ENCODE measurements at places on chromosomes 2 and 18.

GRCh38 chr2:146365041-146365440 is 1479.8 kb upstream of the ACVR2A start:
- no peak for DNase-seq

- no peak for DNase-seq
These were observed 77.4 kb downstream of the KCNF1 start for GRCh38 chr2:10989151-10989550.

DNA sequence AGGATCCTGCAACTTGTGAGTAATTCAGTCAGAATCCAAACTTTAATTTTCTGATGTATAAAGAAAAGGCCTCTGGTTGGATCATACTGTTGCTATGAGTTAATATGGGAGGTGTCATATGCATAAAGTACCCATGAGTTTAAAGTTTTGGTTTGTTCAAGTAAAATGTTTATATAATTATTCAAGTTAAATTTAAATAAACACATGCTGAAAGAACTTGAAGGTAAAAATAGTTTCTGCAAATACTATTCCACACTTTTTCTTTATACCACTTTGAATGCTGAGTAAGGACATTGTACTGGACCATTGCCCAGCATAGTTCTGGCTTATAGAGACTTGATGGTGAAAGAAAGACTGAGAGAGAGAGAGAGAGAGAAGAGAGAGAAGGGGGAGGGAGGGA is 30.7 kb downstream of the PKP4 start:
- no peak for DNase-seq

GRCh38 chr2:218470448-218470847 is 51.5 kb downstream of the VIL1 start:
- DNase-seq = no peak

GRCh38 chr2:97718051-97718882 is 4.9 kb downstream of the ZAP70 start:
- DNase-seq = no peak

GRCh38 chr18:76133873-76134272 is 361.2 kb downstream of the ZNF516 start:
- no peak for DNase-seq

GRCh38 chr2:72887740-72888437 is 681 bp downstream of the SPR start:
- DNase-seq = no peak

- DNase-seq = no peak
These were observed 13.1 kb downstream of the CFLAR start for GRCh38 chr2:201128933-201129505.

DNA sequence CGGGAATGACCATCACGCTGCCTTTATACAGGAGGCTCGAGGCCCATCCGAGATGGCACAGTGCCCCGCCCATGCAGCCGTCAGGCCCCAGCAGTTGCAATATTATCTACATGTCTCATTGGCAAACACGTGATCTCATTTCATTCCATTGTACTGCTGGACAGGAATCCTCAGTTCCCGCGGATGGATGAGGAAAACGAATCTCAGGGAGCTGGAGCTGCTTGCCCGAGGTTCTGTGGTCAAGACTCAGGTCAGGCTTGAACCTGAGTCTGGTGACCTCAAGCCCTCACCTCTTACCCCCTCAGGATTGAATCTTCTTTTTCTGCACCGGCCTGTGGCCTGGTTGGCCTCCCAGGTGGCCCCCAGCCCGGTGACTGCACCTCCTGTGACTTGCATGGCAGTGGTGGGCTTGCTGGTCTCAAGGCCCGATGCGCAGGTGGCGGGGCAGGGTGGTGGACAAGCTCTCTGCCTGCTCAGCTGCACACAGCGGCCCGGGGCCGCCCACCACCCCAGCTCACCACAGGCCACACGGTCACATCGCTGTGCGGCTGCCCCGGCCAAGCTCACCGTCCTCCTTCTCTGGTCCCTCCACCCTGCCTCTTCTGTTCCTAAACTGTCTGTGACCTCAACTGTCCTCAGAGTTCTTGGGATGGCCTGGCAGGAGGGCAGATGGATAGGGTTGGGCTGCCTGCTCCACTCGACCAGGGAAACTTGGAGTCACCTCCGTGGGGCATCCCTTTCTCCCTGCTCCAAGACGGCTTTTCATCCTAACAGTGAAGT is 52.0 kb upstream of the HS6ST1 start:
- no peak for DNase-seq

- DNase-seq = no peak
These were observed 61.8 kb downstream of the NXPH2 start for GRCh38 chr2:138718405-138718804.

- no peak for DNase-seq
These were observed 147.8 kb upstream of the FHL2 start for GRCh38 chr2:105546628-105546974.

- no peak for DNase-seq
These were observed 66.5 kb downstream of the EVA1A start for GRCh38 chr2:75494137-75494769.

DNA sequence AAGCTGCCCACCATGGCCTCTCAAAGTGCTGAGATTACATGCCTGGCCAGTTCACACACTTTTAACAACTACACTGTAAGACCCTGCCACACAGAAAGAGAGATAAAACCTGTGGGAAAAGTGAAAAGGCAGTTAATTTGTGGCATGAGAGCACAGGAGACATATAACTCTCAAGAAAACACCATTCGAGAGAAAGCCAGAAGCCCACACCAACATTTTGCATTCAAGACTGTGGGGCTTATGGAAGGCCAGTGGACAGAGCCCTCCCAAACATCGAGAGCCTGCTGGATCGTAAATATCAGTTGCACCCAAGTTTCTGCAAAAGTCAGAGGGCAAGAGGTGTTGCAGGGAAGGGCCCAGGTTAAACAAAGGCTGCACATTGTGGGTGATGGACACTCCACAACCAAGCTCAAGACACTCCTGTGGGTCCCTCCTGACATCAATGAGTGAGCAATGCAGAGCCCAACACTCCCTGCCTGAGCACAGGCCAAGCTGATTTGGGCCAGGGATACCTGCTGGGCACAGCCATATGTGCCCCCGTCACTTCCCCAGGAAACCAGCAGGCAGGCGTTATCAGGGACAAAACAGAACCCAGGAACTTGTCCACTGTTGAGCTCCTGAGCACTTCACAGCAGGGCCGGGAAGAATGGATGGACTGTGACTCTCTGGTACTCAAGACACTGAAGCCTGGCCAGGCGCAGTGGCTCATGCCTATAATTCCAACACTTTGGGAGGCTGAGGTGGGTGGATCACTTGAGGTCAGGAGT is 114.4 kb downstream of the ZFP36L2 start:
- no peak for DNase-seq

- DNase-seq = no peak
These were observed 256.0 kb downstream of the DCDC2C start for GRCh38 chr2:3959372-3959771.

DNA sequence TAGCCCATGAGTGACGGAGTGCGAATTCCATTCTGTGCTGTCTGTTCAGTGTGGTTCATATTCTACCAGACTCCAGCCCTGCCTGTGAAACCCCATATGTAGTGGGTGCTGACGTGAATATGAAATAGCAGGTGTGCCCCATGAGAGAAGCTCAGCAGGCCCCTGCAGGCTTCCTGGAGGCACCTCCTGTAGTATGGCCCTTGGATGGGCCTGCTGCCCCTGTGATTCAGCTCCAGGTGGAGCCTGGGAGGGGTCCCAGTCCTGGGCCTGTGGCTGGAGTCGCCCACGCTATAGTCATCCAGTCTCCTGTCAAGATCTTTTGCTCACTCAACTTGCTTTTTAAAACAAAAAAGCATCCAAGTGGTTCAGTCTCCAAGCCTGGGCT is 125.5 kb downstream of the GLI2 start:
- no peak for DNase-seq

- no peak for DNase-seq
These were observed 2.4 kb downstream of the GAREM1 start for GRCh38 chr18:32468147-32468845.

DNA sequence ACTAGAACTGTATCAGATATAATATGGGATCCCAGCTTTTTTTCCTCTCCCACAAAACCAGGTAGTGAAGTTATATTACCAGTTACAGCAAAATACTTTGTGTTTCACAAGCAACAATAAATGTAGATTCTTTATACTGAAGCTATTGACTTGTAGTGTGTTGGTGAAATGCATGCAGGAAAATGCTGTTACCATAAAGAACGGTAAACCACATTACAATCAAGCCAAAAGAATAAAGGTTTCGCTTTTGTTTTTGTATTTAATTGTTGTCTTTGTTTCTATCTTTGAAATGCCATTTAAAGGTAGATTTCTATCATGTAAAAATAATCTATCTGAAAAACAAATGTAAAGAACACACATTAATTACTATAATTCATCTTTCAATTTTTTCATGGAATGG is 77.7 kb upstream of the CSRNP3 start:
- DNase-seq = no peak

- DNase-seq = no peak
These were observed 202.8 kb upstream of the THUMPD2 start for GRCh38 chr2:39981883-39982311.

DNA sequence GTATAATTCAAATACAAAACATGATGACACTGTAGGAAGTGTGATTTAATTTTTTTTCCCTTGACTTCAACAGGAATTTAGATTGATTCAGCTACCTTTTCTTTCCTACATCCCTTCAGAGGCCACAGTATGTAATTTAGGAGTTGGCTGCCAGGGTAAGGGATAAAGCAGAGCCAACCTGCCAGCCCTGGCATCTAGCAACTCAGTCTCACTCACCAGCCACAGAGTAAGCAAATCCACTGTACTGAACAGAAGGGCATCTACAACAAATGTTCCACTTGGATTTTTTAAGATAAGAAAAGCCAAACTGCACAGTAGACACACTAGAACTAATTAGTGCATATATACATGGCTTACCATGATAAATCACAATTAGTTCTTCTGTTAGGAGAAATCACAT is 54.3 kb upstream of the PEX13 start:
- DNase-seq = no peak

DNA sequence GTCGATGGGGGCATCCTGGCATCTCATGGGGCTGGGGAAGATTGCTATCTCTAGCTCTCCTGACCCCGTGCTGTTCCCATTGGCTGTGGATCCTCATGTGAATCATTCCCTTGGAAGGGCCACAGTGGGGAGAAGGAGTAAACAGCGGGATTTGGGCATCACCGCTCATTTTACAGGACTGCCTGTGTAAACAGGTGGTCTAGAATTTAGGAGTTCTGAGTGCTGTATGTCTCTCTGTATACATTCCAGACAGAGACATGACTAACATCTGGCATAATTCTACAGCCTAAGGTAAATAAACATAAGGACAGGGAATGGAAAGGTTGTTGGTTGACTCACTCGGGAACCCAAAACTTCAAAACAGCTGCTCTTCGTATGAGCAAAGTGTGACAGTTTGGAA is 92.7 kb downstream of the COPS8 start:
- no peak for DNase-seq

DNA sequence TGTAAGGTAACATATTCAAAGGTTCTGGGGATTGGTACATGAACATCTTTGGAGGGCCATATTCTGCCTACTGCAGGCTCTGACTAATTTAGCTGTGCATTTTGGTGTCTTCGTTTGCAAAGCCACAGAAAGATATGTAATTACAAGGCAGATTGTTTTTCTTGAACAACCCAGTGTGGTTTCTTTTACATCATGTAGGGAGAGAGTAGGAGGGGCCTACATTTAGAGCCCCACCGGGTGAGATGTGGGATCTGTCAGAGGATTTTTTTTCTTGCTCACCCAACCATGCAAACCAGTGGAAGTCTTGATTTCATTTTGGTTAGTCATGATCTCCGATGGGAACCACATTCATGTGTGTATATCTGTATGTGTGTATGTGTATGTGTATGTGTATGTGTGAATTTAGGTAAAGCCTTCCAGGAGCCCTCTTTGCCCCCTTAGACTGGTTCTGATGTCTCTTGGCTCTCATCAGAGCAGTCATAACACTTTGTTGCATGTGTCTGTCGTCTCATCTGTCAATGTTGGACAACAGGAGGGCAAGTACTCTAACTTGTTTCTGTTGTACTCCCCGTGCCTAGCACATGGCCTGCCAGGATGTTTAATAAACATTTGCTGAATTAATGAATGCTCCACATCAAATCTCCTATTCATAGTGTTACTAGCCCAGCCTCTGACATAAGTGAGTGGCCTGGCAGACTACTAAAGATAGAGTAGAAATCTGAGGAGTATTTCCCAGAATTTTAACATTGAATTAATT is 239.9 kb downstream of the MTX2 start:
- no peak for DNase-seq

- no peak for DNase-seq
These were observed 314.3 kb upstream of the POU3F3 start for GRCh38 chr2:104539649-104540048.

DNA sequence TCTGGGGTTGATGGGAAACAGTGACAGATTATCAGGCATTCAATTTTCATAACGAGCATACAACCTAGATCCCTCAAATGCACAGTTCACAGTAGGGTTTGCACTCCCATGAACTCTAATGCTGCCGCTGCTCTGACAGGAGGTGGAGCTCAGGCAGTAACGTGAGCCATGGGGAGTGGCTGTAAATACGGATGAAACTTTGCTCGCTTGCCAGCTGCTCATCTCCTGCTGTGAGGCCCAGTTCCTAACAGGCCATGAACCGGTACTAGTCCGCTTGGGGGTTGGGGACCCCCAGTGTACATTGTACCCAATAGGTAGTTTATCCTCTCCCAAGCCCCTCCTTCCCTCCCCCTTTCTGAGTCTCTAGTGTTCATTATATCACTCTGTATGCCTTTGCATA is 94.6 kb downstream of the PTH2R start:
- no peak for DNase-seq

DNA sequence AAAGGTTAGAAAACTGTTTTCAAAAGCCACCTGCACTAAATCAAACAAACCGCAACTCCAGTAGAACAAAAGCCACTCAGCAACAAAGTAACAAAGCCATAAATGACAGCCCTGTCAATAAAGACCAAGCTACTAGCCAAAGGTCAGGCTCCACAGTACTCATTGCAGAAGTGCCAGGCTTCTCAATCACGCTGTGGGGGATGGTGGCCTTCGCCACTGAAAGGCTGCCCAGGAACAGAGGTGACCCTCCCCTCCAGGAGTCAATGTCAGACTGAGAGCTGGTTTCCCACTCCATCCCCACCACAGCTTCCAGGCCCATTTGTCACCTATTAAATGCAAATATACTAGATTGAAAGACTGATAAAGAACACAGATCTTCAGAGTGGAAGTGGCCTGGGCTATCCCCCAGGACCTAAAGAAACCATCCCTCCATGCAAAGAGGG is 5.9 kb downstream of the ATP8B1 start:
- no peak for DNase-seq

DNA sequence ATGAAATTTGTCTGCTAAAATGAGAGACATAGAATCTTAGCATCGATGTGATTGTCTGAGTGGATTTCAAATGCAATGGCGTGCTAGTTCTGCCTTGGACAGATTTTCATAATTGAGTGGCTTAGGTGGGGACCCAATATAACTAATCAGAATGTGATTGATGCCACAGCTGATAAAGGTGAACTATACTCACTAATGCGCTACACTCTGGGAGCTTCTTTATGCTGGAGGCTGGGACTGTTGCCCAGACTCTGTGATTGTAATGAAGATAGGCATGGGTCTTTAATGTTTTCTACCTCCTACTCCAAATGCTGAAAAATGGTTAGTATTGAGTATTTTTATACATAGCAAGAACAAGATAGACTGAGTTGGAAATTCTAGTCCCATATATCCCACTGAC is 339.5 kb upstream of the SLC39A10 start:
- no peak for DNase-seq
